ENCODE measurements at places on chromosomes 12 and 14.
A peak's percentile ranks its signal among the peaks of the same experiment; 100 is the strongest.

- DNase-seq: no peak
These were observed 25.8 kb downstream of the CCDC91 start for GRCh38 chr12:28216016-28216415.

- no peak for DNase-seq
These were observed 131.4 kb upstream of the OR4E1 start for GRCh38 chr14:21804981-21805380.

DNA sequence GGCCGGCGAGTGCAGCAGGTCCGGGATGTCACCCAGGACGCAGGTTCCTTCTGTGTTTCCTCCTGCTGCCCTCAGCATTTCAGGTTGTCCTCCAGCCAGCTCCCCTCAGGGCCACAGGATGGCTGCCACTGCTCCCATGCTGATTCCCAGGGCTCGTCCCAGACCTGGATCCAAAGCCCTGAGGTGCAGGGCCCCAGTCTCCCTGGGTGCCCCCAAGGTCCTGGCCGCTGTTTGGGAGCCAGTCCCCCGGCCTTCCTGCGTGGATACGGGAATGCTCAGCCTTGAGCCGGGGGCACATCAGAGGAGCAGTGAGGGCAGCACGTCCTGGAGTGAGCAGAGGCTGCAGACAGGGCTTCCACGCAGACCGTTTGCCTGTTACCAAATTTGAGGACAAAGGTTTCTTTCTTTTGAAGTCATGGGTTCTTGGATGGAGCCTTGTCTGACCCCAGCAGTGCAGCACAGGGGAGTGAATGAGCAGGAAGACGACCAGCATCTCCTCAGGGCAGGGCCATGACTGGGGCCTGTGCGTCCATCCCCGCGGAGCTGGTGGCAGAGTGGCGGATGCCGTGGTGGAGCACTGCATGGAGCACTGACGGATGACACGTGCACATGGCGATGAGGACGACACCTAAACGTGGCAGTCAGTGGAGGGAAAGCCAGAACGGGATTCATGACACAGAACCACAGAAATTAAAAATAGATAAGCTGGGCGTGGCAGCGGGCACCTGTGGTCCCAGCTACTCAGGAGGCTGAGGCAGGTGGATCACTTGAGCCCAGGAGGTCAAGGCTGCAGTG, 12.5 kb upstream of the CACNA2D4 start:
- DNase-seq: peak; percentile 67

- no peak for DNase-seq
These were observed 1727.1 kb upstream of the SEL1L start for GRCh38 chr14:83260751-83261150.

GRCh38 chr14:75941030-75941429, 40.8 kb downstream of the TGFB3 start:
- no peak for DNase-seq

DNA sequence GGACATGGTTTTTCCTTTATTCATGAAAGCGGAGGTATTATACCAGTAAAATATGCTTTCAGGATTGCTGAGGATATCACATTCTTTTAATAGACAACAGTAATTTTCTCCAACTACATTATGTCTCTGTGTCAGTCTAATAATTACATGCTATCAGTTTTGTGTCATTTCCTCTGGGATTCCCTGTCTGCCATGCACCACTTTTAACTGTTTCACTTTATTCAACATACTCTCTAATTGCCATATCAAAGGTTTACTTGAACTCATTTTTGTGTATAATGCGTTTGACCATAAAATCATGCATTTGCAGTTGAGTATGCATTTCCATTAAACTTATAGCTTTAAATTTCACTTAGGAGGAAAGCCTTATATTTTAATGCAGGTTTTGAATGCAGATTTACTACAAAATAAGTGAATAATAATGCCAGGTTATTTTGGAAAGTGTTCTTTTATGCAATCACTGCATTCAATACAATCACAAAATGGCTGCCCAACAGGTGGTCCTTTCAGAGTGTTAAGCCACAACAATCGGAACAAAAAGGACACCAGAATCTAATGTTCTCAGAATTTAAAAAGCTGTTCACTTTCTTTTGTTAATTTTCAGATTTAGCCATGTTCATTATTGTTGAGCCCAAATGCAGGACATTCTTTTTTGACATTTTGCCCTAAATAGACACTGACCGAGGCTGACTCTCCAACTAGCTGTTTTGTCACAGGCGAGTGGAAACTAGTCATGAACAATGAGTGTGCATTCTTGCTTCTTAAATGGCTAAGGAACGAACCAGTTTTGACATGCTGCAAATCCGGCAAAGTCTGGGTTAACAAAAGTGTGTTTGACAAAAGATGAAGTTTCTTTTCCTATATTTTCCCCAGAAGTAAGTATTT, 40.9 kb downstream of the MBIP start:
- no peak for DNase-seq

DNA sequence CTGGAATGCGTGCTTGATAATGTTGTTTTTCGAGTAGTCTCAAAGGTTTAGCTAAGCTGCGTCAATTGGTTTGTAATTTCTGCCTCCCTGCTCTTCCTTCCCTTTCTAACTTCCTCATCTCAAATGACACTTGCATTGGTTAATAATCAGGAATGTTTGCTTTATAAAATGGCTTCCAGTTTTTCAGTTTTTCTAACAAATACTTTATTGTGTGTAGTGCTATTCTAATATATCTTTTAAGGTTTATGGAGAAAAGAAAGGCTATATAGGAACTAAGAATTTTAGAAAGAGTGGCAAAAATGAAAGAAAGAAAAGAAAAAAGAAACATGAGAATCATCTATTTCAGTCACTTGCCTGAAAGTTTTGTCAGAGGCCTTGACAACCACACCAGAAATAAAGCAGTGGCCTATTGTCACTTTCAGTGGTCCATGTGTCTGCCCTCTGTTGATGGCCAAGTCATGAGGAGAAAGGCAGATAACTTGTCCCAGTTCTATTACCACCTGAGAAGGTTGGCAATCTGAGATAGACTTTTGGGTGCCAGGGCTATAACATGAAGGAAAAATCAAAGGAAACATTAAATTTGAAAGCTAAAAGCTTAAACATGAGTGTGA, 221.9 kb upstream of the KITLG start:
- DNase-seq: no peak

GRCh38 chr14:67396381-67396970, 15.5 kb downstream of the PLEK2 start:
- no peak for DNase-seq

GRCh38 chr14:50423529-50423928, 26.8 kb upstream of the CDKL1 start:
- DNase-seq: no peak

DNA sequence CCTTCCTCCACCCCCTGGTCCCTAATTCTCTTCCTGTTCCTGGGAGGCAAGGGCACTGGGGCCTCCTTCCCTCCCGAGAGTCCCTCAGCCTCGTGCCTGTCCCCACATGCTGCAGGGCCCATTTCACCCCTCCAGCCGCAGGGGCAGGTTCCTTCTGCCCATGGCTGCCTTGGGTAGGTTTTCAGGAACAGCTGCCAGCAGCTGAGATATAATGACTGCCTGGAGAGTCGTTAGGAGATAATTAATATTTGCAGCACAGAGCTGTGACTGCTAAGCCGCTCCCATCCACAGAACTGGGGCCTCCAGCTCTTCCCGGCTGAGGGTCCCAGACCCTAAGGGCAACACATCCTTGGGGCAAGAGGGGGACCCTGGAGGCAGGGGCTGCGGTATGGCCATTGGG, 211.9 kb upstream of the LHX5 start:
- no peak for DNase-seq

GRCh38 chr12:14766649-14767215, 36.5 kb downstream of the WBP11 start:
- DNase-seq: no peak

GRCh38 chr14:71339650-71340415, 432.6 kb downstream of the PCNX1 start:
- DNase-seq: no peak

- no peak for DNase-seq
These were observed 469.1 kb upstream of the DCN start for GRCh38 chr12:91651728-91652127.

DNA sequence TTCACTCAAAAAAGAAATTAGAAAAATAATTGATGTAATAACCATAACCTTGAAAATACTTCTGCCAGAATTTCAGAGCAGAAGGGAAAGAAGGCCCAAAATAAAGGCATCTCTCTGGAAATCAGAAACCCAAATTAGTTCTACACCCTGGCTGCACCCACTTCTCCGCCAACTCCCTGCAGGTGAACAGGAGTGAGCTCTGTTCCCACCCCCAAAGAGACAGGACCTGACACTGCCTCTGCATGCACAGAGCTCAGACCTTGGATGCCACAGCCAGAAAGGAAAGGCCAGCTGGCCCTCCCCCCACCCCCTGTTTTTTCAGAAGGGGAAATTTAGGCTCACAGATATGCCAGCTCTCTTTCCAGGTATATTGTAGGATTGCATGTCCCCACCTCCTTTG, 228.2 kb downstream of the BCL11B start:
- no peak for DNase-seq

DNA sequence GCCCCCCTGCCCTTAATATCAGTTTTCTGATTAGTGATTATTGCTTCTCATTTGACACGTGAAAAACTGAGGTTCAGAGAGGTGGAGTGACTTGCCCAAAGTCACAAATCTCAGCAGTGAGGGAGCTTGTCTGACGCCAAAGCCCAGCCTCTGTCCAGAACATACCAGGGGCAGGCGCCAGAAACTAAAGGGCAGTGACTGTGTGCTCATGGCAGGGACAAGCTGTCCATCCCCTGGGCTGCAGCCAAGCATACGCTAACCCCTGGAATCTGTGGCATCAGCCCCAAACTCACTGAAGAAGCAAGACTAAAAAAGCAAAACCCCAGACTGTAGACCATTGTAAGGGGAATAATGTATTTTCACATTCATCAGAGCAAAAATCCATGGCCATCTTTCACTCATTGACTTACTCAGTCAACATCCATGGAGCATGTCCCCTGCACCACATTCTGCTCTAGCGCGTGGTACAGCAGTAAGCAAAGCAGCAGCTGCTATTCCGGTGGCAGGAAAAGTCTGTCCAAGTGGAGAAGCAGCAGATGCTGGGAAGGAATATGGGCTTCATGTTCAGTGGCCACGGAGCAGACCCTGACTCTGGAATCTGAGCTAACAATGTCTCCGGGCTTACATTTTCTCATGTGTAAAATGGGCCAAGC, 1.5 kb upstream of the SERPINA4 start:
- DNase-seq: no peak

GRCh38 chr12:80632835-80633234, 74.6 kb upstream of the MYF6 start:
- no peak for DNase-seq

- no peak for DNase-seq
These were observed 118.3 kb downstream of the SLC25A47 start for GRCh38 chr14:100441271-100441947.

DNA sequence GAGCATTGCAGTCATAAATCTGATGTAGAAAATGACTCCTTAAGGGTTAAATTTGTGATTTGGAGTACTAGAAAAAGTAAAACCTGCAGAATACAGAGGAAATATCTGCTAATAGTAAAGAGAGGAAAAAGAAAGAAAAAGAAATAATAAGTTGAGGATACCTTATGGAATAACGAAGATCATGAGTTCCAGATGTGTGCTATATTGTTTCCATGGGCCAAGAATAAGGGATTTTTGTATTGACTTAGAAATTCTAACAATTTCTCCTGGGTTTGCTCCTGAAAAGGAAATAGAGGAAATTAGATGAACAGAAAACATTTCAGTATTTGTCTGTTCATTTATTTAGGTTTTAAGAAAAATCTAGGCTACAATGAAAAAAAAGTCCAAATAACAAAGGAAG, 115.3 kb downstream of the ALG10B start:
- no peak for DNase-seq

GRCh38 chr12:96210376-96211055, 16.3 kb downstream of the ELK3 start:
- DNase-seq: peak; percentile 87

- DNase-seq: no peak
These were observed 44.4 kb downstream of the SLC8B1 start for GRCh38 chr12:113290506-113290905.

- DNase-seq: no peak
These were observed 103.3 kb downstream of the BCAT1 start for GRCh38 chr12:24845615-24846014.

Measured in spleen (tissue), 13 donors.